ENCODE measurements at places on chromosomes 6 and 20.

GRCh38 chr20:25292176-25292891 lies 44.4 kb downstream of the PYGB start:
- DNase-seq, result no peak

GRCh38 chr6:170139531-170139930 lies 151.3 kb downstream of the DLL1 start:
- no peak for DNase-seq

DNA sequence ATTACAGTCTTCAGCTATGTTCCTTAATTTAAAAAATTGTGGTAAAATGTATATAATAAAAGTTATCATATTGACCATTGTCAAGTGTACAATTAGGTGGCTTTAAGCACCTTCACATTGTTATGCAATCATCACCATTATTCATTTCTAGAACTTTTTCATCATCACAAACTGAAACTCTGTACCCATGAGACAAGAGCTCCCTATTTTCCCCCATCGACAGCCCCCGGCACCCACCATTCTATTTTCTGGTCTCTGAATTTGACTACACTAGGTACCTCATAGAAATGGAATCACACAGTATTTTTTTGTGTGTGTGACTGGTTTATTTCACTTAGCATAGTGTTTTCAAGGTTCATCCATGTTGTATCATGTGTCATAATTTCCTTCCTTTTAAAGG lies 39.7 kb upstream of the FYN start:
- no peak for DNase-seq

- no peak for DNase-seq
Observed at GRCh38 chr6:129981598-129981997, 36.8 kb upstream of the L3MBTL3 start.

DNA sequence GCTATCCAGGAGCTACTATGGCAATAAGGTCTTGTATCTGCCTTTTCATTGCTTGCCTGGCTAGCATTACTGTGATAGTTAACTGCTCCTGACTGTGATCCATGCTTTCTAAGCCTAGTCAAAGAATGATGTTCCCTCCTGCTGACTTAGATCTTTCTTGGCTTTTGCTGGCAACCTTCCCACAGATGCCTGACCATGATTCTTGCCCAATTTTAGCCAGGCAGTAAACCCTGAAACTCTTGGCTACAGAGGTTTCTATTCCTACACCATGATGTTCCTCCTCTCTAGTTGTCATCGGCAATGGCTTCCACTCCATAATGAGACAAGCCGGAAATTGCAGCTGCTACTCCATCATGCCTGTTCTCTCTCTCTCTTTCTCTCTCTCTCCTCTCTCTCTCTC lies 238.1 kb downstream of the HAO1 start:
- no peak for DNase-seq

- DNase-seq, result peak; percentile 57
Observed at GRCh38 chr6:5333658-5334057, 72.3 kb downstream of the FARS2 start.

DNA sequence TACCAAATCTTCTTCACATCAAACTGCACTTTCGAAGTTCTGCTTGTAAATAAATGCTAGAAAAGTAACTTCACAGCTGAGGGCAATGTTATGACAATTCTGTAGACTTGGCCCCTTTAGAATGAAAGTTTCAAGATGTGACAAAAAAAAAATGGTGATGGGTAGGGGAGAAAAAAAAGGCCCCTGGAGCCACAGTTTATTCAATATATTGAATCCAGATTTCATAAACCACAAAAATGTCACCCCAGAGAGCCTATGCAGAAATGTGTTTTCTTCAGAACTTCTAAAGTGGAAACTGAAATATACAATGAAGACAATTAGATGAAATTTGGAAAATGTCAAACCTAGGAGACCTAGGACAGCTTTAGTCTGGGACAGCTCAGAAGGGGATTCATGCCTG lies 143.1 kb downstream of the EDN3 start:
- no peak for DNase-seq

- DNase-seq, result no peak
Observed at GRCh38 chr6:28929887-28930620, 6.3 kb upstream of the TRIM27 start.

GRCh38 chr6:5713519-5713918 lies 293.2 kb downstream of the NRN1 start:
- peak; percentile 95 for DNase-seq

GRCh38 chr20:44830523-44830922 lies 20.2 kb upstream of the RIMS4 start:
- no peak for DNase-seq

GRCh38 chr6:166556863-166557322 lies 29.6 kb downstream of the RAMACL start:
- DNase-seq, result no peak

DNA sequence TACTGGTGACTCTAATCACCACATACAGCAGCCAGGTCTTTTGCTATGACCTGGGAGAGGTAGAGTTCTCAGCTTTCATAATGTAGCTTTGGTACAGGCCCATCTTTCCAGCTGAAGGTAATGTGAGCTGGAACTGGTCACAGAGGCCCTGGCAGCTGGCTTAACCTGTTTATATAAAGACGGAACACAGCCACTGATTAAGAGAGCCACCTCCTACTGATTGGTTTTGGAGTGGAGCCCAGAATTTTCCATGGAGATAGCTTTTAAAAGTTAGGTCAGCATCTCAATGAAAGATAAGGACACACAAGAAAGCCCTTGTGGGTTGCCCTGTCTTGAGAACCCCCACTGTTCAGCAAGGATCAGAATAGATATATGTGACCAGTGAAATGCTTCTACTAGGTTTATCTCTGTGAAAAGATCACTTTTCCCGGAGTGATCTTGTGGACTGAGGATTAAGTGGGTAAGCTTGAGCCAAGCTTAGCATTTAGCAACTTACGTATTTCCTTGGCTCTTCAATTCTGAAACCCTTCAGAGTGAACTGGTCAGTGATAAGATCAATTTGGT lies 213.7 kb upstream of the CITED2 start:
- peak; percentile 30 for DNase-seq

- no peak for DNase-seq
Observed at GRCh38 chr20:56875052-56875659, 246.1 kb downstream of the TFAP2C start.

- DNase-seq, result no peak
Observed at GRCh38 chr6:118746825-118747174, 95.4 kb upstream of the CEP85L start.

Measured in HepG2 (cell line).